ENCODE measurements at places on chromosomes 2 and 18.

- peak; percentile 66 for DNase-seq
Observed at GRCh38 chr2:127389778-127390435, 2.1 kb upstream of the MAP3K2 start.

DNA sequence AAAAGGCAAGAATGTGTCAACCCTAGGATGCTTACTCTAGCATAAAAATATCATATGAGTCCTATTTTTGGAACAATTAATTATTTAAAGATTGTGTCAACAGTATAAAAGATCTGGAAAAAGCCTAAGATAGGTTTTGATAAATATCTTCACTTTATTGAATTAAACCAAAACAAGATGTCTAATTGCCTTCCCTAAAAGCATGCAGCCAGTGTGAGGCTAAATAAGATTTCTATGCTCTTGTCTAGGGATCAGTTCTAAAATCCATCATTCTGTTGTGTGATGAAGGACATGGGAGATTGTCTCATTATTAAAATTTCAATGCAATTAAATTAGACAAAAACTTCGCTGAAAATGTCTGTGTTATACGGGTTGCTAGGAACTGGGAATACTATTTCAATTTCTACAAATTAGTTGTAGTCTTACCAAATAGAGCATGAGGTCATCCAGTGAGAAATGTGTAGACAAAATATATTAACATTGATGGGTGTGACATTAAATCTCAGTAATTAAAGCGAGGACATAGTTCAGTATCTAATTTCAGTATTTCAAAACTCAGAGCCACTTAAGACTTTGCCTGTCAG is 535.6 kb upstream of the FSIP2 start:
- no peak for DNase-seq

GRCh38 chr2:138979131-138979785 is 199.1 kb upstream of the NXPH2 start:
- DNase-seq: no peak

GRCh38 chr2:201901786-201902185 is 95.4 kb downstream of the CDK15 start:
- DNase-seq: no peak

GRCh38 chr18:22052405-22053105 is 116.8 kb upstream of the GATA6 start:
- no peak for DNase-seq

GRCh38 chr2:109498906-109499305 is 114.9 kb downstream of the SEPTIN10 start:
- no peak for DNase-seq

DNA sequence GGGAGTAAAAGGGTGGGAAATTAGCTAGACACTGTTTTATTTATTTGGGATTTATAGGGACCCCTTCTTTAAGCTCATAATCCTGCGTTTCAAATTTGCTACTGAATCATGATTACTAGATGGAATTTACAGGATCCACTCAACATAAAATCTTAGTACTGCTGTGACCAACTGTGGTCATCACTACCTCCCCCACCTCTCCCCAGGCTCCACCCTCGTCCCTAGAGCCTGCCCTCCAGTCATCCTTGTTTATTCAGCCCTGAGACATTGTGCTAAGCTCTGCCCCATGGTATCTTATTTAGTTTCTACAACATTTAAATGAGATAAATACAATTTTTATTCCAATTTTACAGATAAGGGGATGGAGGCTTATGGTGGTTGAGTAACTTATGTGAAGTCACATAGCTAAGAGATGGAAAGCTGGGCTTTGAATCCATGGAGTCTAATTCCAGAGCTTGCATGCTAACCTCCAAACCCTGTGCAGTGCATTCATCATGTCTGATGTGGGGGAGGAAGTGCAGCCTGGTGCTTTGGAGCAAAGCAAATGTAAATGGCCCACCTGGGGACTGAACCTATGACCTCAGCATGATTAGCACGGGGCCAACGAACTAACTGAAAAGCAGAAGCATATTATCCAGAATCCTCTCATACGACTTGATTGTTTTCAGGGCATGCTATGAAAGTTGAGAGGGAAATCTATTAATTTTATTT is 502.4 kb downstream of the TMEM182 start:
- DNase-seq: no peak

GRCh38 chr2:70132244-70133126 is 45.2 kb downstream of the PCBP1 start:
- peak; percentile 90 for DNase-seq

- no peak for DNase-seq
Observed at GRCh38 chr2:21270083-21270491, 146.3 kb downstream of the TDRD15 start.

GRCh38 chr2:119245076-119245840 is 21.6 kb downstream of the STEAP3 start:
- no peak for DNase-seq

DNA sequence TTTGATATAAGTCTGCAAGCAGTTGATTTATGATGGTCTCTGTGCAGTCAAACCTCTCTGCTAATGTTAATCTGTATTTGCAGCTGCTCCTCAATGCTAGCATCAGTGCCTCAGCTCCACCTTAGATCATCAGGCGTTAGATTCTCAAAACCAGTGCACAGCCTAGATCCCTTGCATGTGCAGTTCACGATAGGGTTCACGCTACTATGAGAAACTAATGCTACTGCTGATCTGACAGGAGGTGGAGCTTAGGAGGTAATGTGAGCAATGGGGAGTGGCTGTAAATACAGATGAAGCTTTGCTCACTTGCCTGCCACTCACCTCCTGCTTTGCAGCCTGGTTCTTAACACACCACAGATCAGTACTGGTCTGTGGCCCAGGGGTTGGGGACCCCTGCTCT is 18.4 kb downstream of the RBKS start:
- DNase-seq: no peak

- no peak for DNase-seq
Observed at GRCh38 chr2:46298522-46299353, 1.5 kb downstream of the EPAS1 start.

GRCh38 chr2:30315391-30316063 is 84.2 kb downstream of the LBH start:
- peak; percentile 49 for DNase-seq

DNA sequence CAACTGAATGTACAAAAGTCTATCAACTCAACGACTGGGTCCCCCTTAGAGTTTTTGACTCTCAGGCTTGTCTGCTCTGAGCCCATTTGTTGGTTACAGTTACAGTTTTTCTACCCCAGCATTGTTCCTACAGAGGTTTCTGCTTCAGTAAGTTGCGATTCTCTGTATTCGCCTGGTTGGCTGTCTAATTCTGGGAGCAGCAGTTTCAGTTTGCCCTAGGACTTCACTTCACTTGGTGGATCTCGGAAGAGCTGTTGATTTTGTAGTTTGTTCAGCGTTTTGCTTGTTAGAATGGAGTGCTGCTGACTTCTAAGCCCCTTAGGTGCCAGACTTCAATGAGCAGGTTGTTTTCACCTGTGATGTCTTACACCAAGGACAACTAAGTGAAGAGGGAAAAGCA is 296.5 kb upstream of the EPAS1 start:
- DNase-seq: no peak

DNA sequence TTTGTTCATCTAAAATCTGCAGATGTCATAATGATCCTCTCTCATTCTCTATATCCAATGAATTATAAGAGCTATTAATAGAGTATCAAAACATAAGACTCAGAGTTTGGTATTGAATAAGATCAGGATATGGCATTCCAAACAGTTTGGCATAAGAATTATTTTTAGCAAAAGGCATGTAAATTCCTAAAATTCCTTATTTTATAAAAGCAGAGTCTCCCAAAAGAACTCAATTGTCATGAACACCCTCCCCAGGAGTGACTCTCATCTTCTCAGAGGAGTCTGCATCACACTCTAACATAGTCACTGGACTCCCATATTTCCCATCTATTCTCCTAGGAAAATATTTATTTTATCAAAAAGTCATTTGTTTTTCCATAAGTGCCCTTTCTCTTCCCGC is 1710.2 kb upstream of the SLC39A10 start:
- DNase-seq: no peak

GRCh38 chr2:56109994-56110393 is 73.8 kb upstream of the CCDC85A start:
- no peak for DNase-seq

DNA sequence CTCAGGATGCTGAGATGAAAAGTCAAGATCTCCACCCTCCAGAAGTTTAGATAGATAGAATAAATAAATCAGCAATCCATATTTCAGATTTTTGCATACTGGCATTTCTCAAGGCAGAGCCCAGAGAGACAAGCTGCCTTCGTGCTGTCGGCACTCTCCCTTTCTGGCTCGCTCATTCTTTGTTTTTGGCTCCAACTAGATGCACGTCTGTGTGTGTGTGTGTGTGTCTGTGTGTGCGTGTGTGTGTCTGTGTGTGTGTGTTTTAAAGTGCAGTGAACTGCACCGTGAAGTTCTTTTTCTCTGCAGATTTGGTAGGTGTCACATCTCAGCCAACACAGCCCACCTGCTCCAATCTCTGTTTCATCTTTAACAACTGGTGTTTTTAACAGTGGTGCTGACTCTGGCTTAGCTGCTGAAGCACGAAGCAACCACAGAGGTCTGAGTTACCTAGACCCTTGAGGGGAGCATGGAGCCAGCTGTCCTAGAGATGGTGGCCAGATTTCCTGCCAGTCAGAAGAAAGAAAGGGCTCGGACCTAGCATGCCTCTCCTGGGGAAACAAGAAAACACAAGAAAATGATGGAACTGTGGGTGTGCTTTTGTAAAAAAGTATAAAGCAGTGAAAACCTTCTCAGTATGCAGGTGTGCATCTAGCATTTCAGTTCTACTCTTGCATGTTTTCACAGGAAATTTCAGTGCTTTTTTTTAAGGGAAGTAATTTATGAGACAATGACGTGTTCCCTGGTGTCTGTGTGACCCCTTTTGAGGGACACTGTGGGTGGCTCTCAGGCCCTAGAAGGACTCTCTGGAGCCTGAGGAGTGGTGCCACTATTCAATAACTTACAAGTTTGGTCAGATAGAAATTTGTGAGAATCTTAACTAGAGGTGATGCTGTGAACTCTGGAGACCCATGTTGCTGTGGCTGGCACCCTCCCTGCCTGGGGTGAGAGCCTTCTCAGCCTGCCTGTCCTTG is 364.3 kb downstream of the RNF144A start:
- DNase-seq: peak; percentile 69

DNA sequence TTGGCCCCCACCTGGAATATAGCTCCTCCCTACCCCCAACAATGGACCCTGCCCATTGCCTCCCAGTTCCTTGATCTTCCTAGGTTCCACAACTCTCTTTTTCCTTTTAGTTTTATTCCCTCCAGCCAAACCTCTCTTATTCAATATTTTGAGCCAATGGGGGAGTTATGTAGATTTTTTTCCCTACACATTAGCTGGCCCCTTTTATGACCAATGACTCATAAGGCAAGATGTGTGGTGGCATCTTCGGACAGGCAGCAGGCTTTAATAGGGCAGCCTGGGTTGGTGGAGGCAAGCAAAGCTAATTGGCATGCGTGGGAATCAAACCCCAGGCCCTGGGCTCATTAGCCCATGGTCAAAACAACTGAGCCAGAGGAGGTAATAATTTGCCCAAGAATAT is 9.2 kb downstream of the GRP start:
- DNase-seq: no peak

GRCh38 chr2:228655331-228655730 is 473.8 kb upstream of the SPHKAP start:
- no peak for DNase-seq

GRCh38 chr2:217751192-217751591 is 251.6 kb downstream of the TNS1 start:
- DNase-seq: no peak

DNA sequence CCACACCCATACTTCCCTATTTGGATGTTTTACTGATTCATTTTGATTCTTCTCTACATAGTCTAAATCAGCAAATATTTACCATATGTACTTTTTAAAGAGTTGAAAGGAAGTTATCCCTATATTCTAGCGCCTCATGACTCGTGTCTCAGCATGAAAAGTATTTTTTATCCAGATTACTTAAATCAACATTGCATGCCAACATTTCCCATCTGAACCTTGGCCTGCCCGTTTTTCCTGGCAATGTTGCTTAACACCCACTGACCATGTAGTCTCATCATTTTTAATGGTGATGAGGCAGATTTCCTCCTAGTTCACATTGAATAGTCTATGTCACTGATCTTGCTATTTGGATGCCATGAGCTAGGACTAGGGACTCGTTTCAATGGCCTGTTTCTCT is 13.2 kb upstream of the SCYGR5 start:
- no peak for DNase-seq

GRCh38 chr2:71965530-71965929 is 182.1 kb downstream of the CYP26B1 start:
- DNase-seq: no peak

DNA sequence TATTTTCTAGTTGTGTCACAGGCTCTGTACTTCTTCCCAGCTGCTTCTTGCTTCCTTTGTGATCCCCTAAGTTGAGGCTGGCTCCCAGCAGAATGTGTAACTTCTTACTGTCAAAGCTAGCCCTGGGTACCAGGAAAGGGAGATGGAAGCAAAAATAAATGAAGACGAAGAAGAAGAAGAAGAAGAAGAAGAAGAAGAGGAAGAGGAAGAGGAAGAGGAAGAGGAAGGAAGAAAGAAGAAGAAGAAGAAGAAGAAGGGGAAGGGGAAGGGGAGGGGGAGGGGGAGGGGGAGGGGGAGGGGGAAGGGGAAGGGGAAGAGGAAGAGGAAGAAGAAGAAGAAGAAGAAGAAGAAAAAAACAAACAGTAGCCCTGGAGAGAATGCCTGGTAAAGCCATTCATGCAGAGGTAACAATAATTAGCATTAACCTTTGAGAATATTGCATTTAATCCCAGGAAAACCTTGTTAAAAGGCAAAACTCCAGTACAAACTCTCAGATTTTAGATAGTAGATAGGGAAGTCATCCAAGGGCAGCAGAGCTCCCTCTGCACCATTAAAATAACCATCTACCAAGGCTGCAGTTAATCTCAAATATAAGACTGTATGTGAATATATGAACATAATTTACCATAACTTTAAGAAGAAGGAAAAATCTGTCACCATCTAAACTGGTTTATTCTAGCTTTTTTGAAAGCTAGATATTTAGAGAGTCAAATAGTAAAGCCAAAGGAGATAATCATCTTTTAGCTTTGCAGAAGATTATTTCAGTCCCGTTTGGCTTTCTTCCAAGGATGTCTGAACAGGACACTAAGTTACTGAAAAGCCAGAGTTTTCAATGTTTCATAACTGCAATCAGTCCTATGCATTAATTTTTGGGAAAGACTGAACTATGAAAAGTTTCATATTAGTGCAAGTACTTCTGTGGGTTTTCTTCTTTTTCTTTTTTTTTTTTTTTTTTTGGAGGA is 44.3 kb upstream of the FBXO11 start:
- DNase-seq: no peak

Measured in GM12865 (cell line).